ENCODE measurements at places on chromosomes 13 and 19.
A peak's percentile ranks its signal among the peaks of the same experiment; 100 is the strongest.

GRCh38 chr13:101283782-101284181 lies 132.5 kb downstream of the NALCN start:
- DNase-seq: no peak

DNA sequence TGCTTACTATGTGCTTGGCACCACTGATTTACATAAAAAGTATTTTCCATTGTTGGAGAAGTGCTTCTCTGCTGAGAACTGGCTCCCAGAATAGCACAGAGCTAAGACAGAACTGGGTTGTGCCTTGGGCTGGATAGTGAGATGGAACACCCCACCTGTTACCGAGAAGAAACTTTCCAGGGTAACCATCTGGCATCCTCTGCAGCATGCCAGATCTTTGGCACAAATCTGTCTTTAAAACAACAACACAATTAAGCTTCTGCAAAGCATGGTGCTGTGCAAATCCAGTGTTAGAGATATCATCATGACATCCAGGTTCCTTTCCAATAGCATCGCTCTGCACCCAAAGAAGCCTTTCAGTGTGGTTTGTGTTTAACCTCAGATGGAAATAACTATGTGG lies 202.5 kb upstream of the RFC3 start:
- DNase-seq: no peak

- DNase-seq: no peak
Measured at GRCh38 chr19:27975419-27976005, 1237.4 kb downstream of the UQCRFS1 start.

DNA sequence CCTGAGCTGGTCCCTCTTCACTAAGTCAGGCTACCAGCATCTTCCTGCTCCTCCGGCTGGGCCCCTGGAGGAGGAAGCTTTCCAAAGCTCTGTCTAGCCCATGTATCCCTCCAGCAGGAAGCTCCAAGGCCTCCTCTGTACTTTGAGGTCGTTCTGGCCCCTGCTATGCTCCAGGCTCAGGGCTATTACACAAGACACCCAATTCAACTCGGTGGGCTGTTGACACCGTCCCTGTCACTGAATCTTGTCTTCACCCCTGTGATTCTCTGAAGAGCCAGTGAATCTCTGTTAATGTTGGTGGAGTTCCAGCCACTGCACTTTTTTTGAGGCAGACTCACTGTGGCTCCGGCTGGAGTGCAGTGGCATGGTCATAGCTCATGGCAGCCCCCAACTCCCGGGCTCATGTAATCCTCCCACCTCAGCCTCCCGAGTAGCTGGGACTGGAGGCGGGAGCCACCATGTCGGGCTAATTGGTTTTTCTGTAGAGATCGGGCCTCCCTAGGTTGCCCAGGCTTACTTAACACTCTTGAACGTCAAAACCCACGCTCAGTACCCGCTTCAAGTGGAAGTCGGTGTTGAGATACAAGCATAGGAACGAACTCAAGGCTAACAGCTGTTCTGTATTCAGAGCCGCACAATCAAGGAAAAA lies 512 bp upstream of the REX1BD start:
- no peak for DNase-seq

- DNase-seq: no peak
Measured at GRCh38 chr19:27865927-27866777, 1346.8 kb downstream of the UQCRFS1 start.

- DNase-seq: no peak
Measured at GRCh38 chr13:98510156-98510509, 66.8 kb downstream of the STK24 start.

- DNase-seq: no peak
Measured at GRCh38 chr19:3397266-3398022, 31.1 kb downstream of the NFIC start.

GRCh38 chr19:10431943-10432735 lies 11.8 kb downstream of the PDE4A start:
- DNase-seq: no peak

DNA sequence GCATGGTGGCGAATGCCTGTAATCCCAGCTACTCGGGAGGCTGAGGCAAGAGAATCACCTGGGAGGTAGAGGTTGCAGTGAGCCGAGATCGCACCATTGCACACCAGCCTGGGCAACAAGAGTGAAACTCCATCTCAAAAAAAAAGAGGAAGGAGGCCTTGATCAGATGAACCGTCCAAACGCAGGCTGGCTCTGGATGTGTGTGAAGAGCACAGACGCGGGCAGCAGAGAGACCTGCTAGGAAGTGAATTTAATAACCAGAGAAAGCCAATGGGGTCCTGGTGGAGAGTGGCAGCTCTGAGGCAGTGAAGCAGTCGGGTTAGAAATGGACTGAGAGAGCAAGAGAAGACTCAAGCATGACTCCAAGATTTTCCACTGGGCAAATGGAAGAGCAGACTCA lies 136.5 kb downstream of the RNF17 start:
- no peak for DNase-seq

DNA sequence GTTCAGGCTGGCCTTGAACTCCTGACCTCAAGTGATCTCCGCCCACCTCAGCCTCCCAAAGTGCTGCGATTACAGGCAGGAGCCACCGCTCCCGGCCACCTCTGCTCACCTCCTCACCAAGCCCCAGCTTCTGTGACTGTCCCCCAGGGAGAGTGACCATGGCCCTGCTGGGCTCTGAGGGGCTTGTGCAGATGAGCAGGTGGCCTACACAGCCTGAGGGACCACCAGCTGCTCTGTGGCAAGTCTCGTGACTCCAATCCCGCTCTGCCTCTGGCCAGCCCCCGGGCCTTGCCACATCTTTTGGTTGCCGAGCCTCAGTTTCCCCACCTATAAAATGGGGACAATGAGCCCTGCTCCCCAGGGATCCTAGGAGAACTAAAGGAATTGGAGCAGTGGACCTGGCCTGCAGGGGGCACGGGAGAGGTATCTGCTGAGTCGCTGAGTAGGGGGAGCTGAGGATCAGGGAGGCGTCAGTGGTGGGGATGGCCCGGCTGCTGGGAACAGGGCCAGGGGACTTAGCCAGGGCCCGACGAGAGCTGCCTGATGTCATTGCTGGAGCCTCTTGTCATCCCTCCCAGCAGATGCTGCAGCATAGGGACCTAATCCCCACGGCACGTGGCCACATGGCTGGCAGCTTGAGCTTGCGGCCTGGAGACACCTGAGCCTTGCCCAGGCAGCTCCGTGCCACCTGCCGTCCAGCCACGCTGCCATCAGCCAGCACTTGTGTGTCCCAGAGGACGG lies 74.7 kb downstream of the GADD45B start:
- DNase-seq: no peak

- DNase-seq: peak; percentile 55
Measured at GRCh38 chr13:64675255-64675892, 2554.8 kb downstream of the PCDH9 start.

DNA sequence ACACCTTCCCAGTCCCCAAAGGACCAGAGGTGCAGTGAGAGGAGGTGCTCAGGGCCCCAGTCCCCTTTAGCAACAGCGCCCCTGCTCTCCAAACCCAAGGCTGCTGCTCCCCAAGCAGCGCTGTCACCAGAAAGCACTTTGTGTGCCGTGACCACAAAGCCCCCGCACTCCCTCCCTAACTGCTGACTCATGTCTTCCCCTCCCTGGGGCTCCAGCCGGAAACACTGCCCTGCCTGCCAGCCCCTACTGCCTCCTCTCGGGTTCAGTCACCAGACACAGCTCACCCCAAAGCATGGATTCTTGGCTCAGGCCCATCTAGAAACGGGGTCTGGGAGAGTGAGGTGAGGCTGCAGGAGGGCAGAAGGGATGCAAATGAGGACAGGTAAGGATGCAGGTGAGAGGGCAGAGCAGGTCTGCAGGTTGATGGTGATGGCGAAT lies 4.9 kb upstream of the TNFSF14 start:
- DNase-seq: peak; percentile 7

DNA sequence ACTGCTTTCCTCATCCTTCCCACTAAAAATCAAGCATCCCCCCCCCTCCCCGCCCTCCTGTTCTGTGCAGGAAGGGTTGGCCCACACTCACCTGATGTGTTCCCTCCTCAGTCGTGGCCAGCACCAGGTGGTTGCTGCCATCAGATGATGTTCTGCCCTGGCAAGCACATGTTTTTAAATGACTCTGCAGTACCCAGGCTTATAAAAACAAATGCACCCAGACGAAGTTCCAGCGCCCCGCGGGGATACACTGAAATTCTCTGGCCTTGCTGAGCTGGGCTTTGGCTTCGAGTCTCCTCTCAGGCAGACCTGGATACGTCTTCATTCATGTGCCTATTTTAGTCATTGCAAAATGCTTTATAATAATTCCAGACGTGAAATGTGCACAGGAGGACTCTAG lies 316.3 kb downstream of the DLEU7 start:
- DNase-seq: no peak

GRCh38 chr13:113327391-113327765 lies 30.3 kb downstream of the LAMP1 start:
- DNase-seq: no peak

DNA sequence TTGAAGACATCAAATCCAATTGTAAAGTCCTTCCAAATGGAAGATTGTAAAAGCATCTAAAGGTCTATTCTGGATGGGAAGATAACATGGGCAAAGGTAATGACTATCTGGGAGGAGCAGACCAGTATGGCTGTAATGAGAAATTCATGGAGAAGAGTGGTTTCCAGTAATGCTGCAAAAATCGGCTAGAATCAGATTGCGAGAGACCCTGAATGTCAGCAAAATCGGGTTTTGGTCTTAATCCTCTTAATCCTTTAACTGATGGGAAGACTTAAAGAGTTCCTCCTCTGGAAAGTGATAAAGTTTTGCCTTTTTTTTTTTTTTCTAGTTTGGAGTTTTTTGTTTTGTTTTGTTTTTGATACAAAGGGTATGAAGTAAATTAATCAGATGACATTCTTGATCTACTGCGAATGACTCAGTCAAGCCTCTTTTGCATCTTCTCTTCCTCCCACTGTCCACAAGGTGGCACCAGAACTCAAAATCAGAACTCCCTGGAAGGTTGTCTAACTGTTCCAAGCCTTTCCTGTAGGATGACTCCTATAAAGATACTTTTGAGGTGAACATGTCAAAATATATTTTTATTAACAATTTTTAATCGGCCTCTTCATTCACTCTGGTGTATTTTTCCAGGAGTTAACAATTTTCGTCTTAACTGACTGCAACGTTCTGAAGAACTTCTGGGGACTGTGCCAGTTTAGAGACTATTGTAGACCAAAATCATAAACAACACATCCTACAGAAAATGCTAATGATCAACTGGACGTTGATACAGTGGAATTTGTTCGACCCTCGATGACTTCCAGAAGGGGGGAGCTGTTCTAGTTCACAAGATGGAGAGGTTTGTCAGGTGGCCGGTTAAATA lies 213.3 kb upstream of the MIR17HG start:
- peak; percentile 64 for DNase-seq

- DNase-seq: no peak
Measured at GRCh38 chr13:87656306-87656705, 14.9 kb upstream of the SLITRK5 start.

GRCh38 chr13:39531646-39532045 lies 71.3 kb downstream of the LHFPL6 start:
- DNase-seq: no peak

GRCh38 chr13:63048653-63049052 lies 1633.0 kb upstream of the PCDH20 start:
- peak; percentile 2 for DNase-seq

DNA sequence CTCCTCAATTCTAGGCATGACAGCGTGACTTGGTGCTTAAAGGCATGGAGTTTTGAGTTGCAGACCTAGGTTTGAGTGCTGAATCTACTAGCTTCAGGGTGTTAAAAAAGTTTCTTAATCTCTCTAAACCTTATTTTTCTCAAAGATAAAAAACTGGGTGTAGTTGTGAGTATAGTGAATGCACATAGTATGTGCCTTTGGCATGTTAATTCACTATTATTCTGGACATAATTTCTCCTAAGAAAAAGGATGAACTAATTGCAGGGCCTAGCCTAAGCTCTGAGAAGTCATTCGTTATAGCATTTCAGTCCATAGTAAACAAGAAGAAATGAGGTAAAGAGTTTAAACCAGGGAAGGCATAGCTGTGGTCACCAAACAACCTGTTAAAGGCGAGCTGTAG lies 149.0 kb downstream of the LACC1 start:
- no peak for DNase-seq

DNA sequence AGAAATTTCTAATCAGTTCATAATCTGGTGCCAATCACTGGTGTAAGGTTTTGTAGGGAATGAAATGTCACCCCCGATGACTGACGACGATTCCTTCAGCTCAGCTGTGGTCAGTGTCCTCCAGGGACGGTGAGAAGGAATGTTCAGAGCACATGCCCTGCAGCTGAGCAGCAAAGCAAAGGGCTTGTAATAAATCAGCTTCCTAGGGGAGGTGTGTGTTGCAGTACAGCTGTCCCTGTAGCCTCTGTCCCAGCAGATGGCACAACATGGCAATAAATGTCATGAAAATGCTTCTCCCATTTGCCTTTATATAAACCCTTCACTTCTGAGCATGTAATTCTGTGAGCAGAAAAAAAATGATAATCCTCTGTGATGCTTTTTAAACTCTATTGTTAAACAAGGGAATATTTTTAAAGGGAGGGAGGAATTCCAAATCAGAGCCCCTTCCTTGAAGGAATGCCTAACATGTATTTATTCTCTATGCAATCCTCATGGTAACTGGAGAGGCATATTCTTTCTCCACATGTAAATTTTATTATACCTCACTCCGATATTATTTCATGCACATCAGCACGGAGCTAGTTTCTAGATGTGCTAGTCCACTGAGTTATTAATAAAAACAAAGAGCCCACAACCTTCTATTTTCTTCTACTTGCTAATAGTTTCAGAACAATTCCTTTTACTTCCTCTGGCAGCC lies 102.5 kb downstream of the FAM216B start:
- peak; percentile 56 for DNase-seq

DNA sequence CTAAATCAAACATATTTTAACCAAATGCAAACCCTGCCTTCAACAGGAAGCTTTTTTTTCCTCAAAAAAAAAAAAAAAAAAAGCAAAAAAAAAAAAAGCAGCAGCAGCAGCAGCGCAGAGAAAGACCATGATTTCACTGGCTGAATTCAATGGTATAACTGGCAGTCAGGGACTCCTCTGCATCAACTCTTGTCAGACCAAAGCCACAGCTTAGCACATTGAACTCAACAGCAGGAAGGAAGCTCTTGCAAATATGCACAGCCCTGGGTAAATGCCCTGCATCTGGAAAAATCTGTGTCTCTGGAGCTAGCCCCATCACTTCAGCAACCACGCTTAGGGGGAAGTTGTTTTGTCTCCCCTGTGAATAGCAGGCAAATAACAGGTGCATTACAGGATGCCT lies 17.6 kb upstream of the DHRS12 start:
- no peak for DNase-seq

DNA sequence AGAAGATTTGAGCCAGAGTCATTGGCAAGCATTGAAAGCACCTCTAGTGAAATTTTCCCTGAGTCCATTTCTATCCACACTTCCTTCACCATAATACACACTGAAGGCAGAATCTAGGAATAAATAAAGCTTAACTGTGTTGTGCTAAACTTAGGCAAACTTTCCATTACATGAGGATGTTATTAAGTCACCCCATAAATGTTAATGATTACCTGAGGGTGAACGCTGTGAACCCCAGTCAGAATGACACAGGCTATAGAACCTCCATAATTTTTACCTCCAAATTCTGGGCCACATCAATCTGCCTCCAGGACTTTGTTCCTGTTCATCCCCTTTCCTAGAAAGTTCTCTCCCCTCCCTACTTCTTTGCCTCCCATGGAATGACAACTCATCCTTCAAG lies 71.0 kb downstream of the RAP2A start:
- no peak for DNase-seq

- DNase-seq: peak; percentile 87
Measured at GRCh38 chr13:46297361-46297811, 85.7 kb downstream of the LRRC63 start.

GRCh38 chr13:59776924-59777690 lies 386.6 kb downstream of the DIAPH3 start:
- no peak for DNase-seq

GRCh38 chr19:19276386-19276785 lies 3.3 kb upstream of the TM6SF2 start:
- no peak for DNase-seq

- DNase-seq: no peak
Measured at GRCh38 chr13:49997955-49998354, 1.1 kb downstream of the TRIM13 start.

All from NCI-H460 (cell line).